ENCODE measurements at places on chromosomes 2 and 18.
A peak's percentile ranks its signal among the peaks of the same experiment; 100 is the strongest.

- no peak for DNase-seq
These were observed 41.4 kb upstream of the SMAD7 start for GRCh38 chr18:48992133-48992532.

- DNase-seq, result peak; percentile 11
These were observed 1.3 kb downstream of the SFTPB start for GRCh38 chr2:85666435-85667316.

- DNase-seq, result no peak
These were observed 57.8 kb upstream of the OTOS start for GRCh38 chr2:240198226-240198625.

DNA sequence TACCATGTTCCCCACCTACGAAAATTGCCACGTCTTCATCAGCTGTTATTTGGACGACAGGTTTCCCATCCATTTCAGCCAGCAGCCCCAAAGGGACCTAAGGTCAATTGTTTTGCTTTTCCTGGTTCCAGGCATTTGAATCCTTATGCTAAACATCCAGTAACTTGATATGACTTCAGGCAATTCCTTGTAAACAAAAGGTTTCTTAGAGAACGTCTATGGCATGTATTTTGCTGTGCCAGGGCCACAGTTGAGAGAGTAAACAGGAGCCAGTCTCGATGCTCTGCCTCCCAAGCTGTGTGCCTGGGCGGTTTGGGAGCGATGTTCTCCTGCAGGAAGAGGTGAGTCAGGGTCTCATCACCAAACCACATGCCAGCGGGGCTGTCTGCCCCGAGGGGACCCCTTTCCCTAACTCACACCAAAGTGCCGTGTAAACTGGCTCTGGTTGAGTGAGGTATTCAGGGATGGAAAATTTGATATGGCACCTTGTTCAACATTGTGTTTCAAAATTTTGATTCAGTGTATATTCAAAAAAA is 12.9 kb upstream of the MC5R start:
- no peak for DNase-seq

- no peak for DNase-seq
These were observed 66.6 kb upstream of the PELI1 start for GRCh38 chr2:64210816-64211215.

DNA sequence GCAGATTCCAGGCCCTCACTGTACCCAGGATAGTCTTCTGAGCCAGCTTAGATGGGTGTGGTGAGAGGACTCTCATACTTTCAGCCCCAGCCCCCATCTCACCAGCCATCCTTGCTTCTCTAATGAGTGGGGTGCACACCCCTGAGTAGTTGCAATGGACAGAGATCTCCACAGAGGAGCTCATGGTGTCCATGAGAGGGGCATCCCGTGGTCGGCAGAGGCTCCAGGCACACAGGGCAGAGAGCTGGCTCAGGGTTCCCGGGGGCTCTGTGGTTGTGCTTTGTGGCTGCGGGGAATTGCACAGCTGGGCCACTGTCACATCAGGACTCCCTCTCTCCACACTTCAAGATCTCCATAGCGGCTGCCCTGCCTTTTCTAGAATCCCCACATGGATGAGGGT is 226.0 kb upstream of the PXDN start:
- DNase-seq, result no peak

- DNase-seq, result peak; percentile 84
These were observed 153.0 kb upstream of the ITGA4 start for GRCh38 chr2:181304011-181304844.

DNA sequence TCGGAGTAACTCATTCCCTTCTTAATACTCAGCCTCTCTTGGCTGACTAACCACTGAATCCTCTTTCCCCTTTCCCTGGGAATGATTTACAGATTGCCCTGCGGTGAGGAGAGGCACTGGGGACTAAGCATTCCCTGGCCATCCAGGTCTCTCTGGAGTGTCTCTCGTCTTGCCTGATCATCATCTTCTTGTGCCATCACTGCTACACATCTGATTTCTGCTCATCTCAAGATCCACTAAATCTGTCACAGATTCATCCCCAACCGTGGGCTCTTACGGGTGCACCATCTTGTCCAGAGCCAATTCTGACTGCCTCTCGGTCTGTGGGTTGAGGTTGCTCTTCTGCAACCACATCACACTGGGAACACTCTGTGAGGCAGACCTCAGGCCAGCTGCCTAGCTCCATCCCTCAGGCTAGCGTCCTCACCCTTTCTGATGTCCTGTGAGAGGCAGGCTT is 12.0 kb downstream of the SFTPB start:
- no peak for DNase-seq

GRCh38 chr18:25056429-25056828 is 295.5 kb downstream of the ZNF521 start:
- DNase-seq, result no peak

DNA sequence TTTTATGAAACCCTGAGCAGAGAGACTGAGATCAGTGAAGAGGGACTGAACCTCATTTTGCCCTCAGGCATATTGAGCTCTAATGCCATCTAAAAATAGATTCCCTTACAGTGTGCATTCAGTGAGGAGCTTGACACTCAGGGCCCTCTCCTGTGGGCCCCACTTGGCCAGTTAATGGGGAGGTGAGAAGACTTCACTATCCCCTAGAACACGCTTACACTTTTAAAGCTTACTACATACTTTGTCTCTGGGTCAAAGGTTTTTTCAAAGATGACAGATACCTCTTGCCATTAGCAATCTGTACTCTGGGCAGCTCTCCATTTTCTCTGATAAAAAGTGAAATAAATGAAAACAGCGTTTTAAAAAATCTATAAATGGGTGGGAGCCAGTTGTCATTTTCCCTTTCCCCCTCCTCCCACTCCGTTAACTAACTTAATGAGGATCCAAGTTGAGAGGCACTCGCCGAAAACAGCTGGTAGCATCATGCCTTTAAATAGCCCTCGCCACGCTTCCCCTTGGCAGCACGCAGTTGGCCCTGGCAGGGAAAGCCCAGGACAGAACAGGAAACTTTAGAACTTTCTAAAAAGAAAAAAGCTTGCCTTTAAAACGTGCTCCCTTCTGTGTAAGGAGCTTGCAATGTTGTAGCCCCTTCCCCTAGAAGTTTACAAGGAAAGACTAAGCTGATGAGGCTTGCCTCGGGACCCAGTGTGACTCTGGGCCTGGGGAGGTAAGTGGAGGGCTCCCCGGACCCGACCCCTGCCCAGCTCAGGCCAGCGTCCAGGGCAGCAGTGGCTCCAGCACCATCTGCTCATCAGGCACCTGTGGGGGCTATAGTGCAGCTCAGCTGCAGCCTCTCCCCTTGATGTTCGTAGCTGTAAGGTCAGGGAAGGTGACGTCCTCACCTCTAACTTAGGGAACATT is 58.8 kb upstream of the FOSL2 start:
- no peak for DNase-seq

DNA sequence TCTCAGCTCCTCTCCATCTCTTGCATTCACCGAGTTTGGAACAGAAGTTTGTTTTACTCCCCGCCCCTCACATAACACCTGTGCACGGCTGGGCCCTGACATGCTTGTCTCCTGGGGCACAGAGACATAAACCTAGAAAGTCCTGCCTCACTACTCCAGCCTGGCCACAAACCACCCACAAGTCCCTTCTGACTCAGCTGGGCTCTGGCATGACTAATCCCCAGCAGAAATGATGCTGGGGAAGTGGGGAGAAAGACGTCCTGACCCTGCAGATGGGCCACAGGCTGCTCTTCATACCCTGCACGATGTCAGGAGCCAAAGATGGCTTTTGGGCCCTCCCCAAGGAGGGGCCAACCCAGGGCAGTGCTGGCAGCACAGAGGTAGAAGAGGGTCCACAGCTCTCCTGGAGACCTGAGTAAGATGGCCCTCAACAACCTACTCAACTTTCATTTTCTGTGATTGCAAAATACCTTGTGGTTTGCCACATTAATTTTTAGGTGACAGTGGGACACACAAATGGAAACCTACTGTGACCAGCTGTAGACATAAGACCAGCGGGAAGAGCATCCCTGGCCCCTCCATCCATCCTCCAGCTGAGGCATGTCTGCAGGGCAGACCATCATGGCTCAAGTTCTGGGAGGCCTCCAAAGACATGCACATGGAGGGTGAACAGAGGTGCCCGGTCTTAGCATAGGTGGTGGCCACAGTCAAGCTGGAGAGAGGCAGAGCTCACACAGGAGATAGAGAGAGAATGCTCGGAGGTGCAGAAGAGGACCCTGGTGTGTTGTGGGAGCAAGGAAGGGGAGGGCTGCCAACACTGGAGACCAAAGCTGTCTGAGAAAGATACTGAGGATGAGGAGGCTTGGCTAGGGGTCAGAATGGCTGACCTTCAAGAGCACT is 40.0 kb downstream of the DNMT3A start:
- DNase-seq, result peak; percentile 64

- DNase-seq, result no peak
These were observed 50.4 kb downstream of the PTPN4 start for GRCh38 chr2:119810049-119810630.

DNA sequence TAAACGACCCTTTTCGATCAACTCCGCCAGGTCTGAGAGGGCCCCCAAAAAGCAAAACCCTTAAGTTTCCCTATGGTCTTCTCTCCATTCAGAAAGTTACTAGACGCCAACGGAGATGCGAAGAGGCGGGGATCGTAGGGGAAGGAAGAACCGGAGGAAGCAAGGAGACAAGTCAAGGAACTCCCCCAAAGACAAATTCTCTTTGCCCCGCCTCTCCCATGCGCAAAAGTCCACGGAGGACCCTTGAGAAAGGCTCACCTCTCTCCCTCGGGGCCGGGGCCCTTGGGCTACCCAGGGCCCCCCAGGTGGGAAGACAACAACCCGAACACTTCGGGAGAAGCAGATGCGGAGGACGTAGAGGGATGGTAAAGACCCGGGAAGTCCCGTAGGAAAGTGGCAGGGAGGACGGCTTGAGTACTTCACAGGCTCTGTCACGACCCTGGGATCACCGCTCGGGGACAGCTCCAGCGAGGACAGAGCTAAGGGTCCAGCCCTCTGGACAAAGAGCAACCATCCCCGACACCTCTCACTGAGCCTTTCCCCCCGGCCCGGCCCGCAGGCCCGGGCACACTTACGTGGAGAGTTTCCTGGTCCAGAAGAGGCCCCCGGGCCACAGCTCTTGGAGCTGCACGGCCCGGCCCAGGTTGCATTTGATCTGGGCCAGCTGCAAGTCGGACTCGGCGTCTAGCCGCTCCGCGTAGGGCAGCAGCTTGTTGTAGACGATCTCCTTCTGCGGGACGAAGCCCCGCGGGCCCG is 647 bp downstream of the PSME4 start:
- DNase-seq, result peak; percentile 75

DNA sequence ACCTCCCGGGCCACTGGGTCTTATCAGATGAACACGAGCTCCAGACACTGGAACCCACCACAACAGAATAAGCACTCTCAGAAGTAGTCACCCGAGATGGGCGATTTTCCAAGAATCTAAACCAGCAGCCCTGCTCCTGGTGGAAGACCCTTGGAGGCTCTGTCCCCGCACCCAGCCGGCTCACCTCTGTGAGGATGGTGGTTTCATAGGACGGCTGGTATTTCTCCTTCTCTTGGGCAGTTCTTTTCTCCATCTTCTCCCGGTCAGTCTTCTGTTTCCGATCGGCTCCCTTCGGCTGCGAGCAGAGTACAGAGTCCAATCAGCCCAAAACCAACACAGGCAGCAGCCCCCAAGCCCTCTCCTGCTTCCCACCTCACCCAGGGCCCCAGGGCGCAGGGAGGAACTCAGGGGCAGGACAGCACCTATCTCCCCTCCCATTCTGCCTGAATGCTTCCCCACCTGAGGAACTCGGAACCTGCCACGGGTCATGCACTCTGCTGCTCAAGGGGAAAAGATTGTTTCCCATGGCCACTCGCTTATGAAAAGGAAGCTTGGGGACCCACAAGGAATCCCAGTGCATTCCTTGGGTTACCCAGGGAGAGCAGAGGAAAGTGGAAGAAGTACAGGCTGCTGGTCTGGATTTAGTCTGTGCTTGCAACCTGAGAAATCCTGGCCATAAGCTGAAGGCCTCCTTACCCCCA is 42.7 kb downstream of the TFCP2L1 start:
- no peak for DNase-seq

DNA sequence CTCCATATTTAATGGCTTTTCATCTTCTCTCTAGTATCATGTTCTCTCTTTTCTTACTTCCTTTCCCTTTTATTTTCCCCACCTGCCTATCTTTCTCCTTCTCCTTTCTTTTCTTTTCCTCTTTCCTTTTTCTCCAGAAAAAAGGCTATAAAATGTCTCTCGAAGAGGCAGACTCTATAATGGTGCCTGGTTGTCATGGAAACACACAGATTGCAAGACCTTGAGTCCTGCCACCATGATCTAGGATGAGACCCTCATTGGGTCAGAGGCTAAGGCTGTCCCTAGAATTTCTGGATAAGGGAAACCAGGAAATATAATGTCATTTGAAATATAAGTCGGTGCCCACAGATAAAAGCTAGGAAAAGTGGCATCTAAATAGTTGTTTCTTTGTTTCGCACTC is 36.5 kb upstream of the LHCGR start:
- no peak for DNase-seq

DNA sequence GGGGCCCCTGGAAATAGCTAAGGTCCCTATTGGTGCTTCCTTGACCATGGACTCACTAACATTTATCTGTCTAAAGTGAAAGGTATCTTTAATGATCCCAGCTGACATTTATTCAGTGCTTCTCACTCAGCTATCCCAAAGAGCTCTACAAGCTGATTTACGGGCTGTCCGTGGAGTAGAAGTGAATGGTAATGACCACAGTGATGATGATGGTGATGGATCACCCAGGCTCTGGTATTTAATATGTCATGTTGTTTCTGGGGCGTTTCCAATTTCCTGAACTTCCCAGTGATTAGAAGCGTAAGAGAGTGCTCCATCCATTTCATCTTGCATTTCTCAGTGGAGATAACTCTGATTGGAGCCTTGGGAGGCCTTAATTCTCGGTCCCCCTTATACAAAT is 304.3 kb downstream of the HRH4 start:
- DNase-seq, result no peak

DNA sequence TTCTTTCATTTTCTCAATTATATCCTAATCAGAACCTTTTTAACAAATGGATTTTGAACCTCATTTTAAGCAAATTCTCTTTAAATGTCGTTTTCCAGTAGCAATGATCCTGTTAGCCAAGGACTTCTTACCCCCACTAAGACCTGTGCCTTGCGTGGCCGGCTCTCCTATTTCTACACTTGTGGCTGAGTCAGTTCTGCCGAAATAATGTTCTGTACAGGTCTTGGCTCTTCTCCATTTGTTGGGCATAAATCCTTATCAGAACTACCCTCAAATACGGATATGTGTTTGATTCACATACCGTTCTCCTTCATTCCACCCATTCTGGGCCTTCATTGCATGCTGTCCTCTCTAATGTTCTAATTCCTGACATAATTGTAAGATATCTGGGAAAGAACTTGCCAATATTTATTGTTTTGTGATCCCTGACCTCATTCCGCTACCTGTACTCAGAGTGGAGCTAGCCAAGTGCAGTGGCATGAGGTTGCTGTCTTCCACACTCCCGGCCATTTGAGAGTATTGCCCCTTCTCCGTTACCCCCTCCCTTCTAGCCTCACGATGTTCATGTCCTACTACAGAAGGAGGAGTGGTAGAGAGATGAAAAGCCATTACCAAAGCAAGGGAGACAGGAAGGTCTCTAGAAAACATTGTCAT is 78.7 kb downstream of the MYOM1 start:
- DNase-seq, result no peak

- DNase-seq, result no peak
These were observed 35.9 kb upstream of the KLF11 start for GRCh38 chr2:10007435-10007834.

GRCh38 chr2:226796840-226797288 is 2.8 kb downstream of the IRS1 start:
- DNase-seq, result no peak

GRCh38 chr2:125730921-125731320 is 925.0 kb upstream of the GYPC start:
- DNase-seq, result no peak

Measured in KBM-7 (cell line).